ENCODE measurements at places on chromosomes 1 and 21.

DNA sequence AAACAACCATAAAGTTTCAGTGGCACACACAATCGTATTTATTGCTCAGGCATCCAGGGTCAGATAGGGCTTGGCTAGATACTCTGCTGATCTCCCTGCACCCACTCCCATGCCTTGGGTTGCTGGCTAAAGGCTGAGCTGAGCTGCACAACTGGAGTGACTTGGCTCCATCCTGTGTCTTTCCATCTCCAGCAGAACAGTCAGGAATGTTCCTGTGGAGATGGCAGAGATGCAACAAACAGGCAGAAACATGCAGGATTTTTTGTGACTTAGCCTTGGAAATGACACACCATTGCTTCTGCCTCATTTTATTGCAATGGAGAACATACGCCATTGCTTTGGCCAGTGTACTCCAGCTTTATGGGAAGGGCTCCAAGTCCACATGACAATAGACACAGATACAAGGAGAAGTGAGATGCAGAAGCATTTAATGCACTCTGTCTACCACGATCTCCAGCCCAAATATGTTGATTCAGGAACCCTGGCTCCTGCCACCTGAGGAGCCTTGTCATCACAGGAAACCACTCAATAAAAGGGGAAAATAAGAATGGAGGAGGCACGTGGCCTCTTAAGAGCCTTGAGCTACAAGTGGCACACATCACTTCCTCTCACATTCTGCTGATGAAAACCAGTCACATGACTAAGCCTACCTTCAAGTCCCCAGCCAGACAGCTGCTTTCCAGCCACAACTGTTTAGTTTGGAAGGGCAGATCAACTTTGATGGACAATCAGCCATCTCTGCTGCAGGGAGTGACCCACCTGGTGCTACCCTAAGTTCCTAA lies 10.1 kb upstream of the GUCA2B start:
- no peak for DNase-seq

- DNase-seq: no peak
Observed at GRCh38 chr21:45262616-45263015, 25.1 kb downstream of the POFUT2 start.

- DNase-seq: no peak
Observed at GRCh38 chr1:205939690-205940330, 3.4 kb downstream of the SLC26A9 start.

DNA sequence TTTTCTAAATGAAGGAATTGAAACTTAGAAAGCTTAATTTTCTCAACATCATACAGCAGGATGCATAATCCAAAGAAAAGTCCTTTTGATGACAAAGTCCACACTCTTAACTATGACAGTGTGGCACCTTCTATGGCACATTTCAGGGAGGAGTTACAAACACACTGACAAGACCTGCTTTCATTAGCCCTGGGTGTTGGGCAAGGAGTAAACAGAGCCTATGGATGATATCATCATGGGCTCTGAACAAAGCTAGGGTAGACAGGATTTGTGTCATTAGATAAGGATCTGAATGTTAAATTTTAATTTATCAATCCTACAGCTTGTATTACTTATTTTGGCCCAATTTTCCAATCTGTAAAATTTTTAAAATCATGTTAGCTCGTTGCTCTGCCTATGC lies 62.6 kb upstream of the DENND1B start:
- DNase-seq: no peak

DNA sequence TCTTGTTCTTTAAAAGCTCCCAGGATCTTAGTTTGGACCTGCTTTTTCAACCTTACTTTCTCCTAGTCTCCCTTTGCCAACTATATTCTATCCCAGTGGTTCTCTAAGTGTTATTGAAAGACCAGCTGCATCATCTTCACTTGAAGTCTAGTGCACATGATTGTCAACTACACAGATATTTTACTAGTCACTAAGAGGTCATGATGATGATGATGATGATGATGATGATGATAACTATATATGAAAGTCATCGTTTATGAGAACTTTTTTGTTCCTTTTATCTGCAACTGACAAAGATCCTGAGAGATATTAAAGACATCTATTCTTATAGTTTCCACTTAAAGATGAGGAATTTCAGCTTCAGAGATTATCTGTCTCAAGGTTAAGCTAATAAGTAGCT lies 479.0 kb upstream of the ZRANB2 start:
- no peak for DNase-seq
